ENCODE measurements at places on chromosomes 2 and 18.

GRCh38 chr2:156480376-156480775 is 44.2 kb downstream of the GPD2 start:
- DNase-seq: no peak

DNA sequence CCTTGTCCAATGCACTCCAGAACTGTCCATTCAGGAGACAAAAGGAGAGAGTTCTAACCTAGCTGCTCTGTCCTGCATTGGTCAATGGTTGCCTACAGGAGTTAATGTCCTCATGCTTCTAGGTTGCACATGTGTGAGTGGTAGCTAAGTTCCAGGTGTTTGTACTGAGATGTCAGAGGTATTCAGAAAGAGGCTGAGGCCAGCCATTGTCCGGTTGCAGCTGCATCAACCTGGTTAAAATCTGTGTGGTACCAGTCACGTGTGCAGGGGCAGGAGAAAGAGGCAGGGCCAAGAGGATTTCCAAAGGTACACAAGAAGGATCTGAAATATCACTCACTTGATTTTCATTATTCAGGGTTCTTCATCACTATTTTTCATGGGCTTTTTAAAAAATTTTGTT is 70.8 kb downstream of the DTNA start:
- no peak for DNase-seq

DNA sequence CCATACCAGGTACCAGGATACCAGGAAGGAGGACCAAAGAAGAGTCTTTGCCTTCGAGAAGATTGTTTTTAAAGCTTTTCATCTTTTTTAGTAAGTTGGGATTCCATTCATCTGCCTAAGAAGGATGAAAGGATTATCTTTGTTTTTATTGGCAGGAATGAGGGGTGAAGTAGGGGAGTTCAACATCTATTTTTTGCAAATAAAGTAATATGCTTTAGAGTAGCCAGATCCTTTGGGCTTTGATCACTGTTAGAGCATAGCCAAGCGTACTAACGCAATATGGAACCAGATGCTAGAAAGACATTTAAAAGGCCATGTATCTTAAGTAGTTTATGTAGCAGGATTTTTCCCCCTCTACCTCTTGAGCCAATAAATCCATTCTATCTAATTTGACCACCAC is 133.0 kb downstream of the PRPF40A start:
- DNase-seq: no peak

- no peak for DNase-seq
Measured at GRCh38 chr2:166727095-166727494, 161.2 kb upstream of the XIRP2 start.

- no peak for DNase-seq
Measured at GRCh38 chr2:7539077-7539476, 621.9 kb downstream of the RNF144A start.

DNA sequence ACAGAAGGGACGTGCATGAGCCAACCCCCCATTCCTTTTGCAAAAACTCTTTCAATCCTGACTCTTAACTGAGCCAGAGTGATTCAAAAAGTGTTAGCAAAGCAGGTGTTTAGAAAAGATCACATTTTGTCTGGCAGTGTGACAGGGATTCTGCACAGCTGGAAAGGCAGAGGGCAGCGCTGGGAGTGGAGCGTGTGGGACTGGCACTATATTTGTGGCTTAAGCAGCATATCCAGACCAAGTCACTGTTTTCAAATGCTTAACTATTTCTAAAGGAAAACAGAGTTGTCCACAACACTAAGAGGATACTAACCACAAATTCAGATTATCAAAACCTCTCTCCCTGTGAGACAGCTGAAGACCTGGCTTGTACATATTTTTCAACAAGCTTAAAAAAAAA is 19.0 kb downstream of the CABYR start:
- no peak for DNase-seq

GRCh38 chr2:36487947-36488346 is 110.0 kb downstream of the FEZ2 start:
- no peak for DNase-seq

DNA sequence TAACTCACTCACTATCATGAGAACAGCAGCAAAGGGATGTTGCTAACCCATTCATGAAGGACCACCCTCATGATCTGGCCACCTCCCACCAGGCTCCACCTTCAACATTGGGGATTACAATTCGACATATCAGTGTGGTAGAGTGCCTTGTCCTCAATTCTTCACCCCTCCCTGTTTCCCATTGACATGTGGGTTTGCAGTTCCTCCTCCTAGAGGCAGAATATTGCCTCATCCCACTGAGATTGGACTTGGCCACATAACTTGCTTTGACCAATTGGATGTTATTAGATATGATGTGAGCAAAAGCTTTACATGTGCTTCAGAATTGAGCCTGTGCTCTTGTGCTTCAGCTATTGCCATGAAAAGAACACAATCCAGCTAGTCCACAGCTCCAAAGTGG is 217.0 kb upstream of the CXCR4 start:
- no peak for DNase-seq

DNA sequence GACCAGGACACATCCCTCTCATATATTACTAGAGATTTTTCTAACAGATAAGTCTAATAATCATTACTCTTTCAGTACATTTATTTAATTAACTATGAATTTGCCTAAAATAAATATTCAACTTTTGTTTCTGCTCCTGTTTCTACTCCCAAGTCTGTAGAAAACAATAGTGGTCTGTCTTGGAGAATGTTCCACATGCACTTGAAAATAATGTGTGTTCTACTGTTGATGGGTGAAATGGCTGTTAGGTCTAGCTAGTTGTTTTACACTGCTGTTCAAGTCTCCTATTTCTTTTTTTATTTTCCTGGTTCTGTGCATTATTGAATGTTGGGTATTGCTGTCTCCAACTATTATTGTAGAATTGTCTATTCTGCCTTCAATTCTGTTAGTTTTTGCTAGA is 47.2 kb downstream of the SPOPL start:
- no peak for DNase-seq

DNA sequence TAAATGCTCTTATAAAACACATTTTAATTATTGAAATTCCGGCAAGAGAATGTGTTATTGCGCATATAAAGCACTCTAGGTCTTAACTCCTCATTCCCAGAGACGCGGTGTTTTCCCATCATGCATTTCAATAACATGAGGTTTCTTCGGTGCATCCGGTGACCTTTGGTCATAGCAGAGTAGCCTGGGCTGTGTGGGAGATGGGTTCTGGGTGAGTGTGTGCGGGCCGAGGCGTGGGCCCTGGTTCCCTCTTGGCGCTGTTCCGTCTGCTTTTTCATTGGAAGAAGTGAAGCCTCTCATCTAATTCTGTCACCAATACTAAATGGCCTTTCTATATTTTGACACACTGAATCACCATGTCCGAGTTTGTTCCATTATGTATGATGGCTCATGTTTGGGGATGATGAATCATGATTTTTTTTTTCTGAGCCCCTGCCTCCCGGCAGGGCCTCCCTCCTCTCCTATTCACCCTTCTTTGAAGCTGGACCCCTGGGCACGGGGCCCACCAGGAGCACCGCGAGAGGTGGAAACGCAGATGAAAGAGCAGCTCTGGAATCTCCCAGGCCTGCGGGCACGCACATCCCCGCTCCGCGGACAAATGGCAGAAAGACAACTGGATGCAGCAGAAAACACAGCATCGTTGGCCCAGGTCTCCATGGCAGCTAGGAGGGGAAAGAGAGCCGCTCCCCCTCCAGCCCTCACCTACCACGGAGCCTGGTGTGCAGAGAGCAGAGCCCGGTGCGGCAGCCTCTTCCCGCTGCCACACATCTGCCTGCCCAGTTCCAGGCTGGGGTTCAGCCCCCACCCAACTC is 85.8 kb upstream of the HPCAL1 start:
- DNase-seq: no peak

GRCh38 chr2:120831891-120832290 is 96.2 kb downstream of the GLI2 start:
- DNase-seq: no peak

All from CD4-positive, alpha-beta T cell treated with Interferon gamma for 1 hour (primary cell).